ENCODE measurements at places on chromosomes 3 and 15.
A peak's percentile ranks its signal among the peaks of the same experiment; 100 is the strongest.

- peak; percentile 66 for DNase-seq
Measured at GRCh38 chr3:177777699-177778098, 580.4 kb upstream of the TBL1XR1 start.

- DNase-seq, result no peak
Measured at GRCh38 chr15:42107473-42107872, 13.1 kb upstream of the PLA2G4D start.

- peak; percentile 34 for DNase-seq
Measured at GRCh38 chr3:8625991-8626390, 18.6 kb downstream of the SSUH2 start.

GRCh38 chr15:100595964-100596363 is 6.0 kb downstream of the LINS1 start:
- no peak for DNase-seq

DNA sequence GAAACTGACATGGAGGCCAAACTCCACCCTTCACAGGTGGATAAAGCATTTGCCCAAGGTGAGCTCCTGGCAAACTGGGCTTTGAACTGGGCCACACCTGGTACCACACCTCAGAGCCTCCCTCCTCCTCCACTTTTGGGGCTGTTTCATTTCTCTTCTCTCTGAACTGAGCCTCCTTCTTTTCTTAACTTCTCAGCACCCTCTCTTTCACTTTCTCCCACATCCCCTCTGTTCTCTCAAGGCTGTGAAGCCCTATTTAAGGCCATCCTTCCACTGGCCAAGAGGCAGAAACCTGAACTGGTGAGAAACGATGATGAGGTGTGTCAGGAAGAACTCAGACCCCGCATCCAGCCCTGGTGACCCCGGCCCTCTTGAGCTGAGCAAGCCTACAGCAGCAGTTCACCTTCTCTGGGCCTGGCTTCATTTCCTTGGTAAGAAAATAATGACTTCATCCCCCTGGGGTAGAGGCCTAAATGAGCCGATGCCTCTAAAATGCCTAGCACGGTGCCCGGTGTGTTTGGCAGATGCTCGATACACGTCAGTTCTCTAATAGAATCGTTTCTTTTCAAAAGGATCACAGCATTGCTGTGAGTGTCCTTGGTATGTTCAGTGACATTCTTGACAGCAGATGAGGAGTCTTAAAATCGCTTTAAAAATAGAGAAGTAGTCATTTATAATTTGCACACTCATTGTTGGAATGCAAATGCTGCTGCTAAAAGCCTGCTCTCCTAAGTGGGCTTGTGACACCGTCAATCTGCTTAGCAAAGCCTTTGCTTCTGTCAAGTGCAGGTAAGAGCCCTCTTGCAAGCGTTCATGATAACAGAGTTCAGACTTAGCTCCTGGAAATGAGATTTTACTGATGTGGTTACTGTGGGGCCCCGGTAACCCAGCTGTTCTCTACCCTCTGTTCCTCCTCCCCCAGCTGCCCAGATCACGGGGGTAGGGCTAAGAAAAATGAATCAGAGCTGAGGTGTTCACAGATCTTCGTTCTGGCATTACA is 97.7 kb upstream of the ATP2B2 start:
- no peak for DNase-seq

DNA sequence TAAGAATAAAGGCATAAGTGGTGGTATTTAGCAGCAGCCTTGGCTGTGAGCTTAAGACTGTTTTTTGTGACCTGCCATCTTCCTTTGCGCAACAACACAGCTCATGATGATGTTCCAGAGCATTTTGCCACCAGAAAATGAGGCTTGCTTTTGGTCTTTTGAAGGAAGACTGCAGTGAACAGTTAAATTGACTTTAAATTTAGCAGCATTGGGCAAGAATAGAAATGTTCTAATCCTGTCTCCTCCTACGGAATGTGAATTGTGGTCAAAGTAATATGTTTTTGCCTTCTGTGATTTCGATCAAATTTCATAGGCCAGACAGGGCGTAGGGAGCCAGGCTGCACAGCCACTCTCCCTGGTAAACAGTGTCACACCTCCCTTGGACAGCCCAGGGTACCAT is 460.7 kb upstream of the RASGRP1 start:
- no peak for DNase-seq

- peak; percentile 54 for DNase-seq
Measured at GRCh38 chr3:128133273-128133883, 9.8 kb upstream of the RUVBL1 start.

GRCh38 chr3:13292375-13292774 is 127.7 kb downstream of the NUP210 start:
- no peak for DNase-seq

DNA sequence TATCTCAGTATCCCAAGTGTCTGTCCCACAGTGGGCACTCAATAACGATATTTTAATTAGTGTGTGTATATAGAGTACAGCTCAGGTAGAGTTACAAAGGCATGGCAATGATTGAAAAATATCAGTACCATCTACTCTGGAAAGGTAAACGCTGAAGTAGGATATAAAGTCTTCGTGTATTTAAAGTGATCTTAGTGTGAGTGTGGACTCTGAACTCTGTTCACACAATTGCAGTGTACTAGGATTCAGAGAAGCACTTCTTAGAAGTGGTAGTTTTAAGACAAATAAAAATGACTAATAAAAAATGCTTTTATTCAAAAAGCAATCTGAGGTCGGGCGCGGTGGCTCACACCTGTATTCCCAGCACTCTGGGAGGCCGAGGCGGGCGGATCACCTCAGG is 62.9 kb upstream of the RAP2B start:
- DNase-seq, result no peak

DNA sequence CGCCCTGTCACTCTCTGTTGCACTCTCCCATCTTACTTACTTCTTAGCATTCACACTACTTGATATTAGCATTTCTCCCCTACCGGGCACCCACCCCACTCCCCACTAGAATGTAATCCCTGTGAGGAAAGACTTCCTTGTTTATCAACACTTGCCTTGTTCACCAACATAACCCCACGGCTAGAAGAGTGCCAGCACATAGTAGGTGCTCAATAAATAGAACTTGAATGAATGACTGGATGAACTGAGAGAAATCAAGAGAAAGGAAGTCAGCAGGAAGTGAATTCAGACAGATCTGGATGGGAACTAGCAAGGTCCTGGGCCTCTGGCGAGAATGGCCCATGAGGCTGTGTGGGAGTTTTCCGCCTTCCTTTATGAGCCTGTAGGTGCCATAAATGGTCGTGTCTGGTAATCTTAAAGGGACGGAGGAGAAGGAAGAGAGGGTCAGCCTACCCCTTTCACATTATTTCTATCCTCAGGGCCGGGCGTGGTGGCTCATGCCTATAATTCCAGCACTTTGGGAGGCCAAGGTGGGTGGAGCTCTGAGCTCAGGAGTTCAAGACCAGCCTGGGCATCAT is 42.4 kb upstream of the HERC1 start:
- DNase-seq, result no peak

DNA sequence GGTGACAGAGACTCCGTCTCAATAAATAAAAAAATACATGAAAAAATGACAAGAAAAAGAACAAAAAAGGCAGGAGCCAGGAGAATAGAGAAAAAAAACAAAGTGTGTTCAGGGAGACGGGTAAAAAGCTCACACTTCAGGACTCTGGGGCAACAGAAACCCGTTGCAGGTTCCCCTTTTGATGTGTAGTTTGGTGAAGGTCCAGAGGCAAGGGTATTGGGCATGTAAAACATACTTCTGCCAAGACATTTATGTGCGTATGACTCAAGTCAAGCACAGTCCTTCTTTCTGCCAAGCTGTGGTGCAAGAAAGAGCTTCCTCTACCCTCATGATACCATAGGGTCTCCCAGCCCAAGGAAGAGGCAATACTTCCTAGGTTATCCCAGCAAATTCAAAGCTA is 33.4 kb upstream of the STRIT1 start:
- DNase-seq, result no peak

GRCh38 chr3:10939556-10939955 is 53.0 kb upstream of the SLC6A1 start:
- DNase-seq, result no peak

- DNase-seq, result no peak
Measured at GRCh38 chr15:78360958-78361718, 21.0 kb downstream of the CRABP1 start.

GRCh38 chr15:48244921-48245320 is 38.8 kb downstream of the SLC12A1 start:
- DNase-seq, result peak; percentile 43

DNA sequence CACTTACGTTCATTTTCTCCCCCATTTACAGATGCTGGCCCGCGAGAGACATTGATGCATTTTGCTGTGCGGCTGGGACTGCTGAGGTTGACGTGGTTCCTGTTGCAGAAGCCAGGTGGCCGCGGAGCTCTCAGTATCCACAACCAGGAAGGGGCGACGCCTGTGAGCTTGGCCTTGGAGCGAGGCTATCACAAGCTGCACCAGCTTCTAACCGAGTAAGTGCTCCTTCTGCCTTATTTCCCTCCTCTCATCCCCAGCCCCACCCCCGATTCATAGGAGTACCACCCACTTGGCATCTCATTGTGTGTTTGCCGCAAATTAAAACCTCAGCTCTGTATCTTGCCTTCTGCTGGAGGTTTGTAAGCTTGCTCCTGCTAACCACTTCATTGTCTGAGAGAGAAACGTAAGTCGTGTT is 163.3 kb downstream of the AKAP13 start:
- no peak for DNase-seq

- DNase-seq, result no peak
Measured at GRCh38 chr3:152384412-152384811, 115.7 kb downstream of the MBNL1 start.

GRCh38 chr15:57218826-57219576 is 157.3 kb upstream of the CGNL1 start:
- DNase-seq, result peak; percentile 10

DNA sequence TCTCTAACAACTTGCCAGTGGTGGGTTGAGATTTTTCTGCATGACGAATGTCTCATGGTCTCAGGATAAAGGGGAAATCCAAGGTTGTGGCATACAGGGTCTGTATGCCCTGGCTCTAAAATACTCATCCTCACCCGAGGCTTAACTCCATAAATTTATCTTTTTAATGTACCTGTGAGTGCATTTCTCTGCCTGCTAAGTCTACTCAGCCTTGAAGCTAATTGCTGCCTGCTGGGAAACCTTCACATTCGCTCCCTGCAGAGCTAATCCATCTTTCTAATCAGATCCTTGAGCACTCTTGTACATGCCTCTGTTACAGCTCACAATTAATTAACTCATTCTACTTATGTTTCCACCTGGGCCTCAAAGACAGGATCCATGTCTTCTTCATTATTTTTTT is 93.8 kb downstream of the CMSS1 start:
- no peak for DNase-seq

- no peak for DNase-seq
Measured at GRCh38 chr15:78263351-78263781, 996 bp upstream of the DNAJA4 start.

GRCh38 chr3:37337481-37337880 is 163.1 kb upstream of the LRRFIP2 start:
- no peak for DNase-seq

GRCh38 chr3:115930922-115931321 is 307.6 kb downstream of the GAP43 start:
- DNase-seq, result no peak

GRCh38 chr15:40328751-40329150 is 5.3 kb downstream of the INAFM2 start:
- no peak for DNase-seq

GRCh38 chr3:67001086-67001861 is 3.2 kb downstream of the KBTBD8 start:
- no peak for DNase-seq

DNA sequence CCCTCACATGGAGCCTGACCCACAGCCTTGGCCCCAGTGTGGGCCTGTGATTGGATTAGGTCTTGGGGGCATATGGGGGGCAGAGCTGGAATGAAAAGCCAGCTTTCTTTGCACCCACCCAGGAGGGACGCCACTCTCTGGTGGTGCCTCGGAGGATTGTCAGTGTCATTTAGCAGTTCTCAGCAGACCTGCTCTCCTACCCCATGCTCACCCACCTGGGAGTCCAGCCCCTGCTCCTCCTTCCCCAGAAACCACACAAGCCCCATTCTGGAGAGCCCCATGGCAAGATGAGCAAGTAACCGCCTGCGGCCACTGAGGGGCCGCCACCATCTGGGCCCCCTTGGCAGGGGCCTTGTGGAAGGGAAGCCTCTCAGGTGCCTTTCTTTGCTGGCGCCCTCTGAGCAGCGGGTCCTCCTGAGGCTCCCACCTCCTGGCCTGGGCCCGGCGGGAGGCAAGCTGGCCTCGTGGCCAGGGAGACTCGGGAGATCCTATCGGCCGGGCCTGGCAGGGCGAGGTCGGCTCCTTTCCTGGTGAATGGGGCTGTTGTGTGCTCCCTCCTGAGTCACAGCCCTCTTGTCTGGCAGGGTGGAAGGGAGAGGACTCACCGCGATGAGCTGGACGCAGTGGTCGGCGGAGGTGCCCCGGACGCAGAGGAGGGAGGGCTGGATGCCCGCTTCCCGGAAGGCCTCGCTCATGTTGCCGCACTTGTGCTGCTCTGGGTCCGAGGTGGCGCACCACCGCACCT is 2.3 kb downstream of the MELTF start:
- peak; percentile 94 for DNase-seq

GRCh38 chr3:173893066-173893465 is 495.5 kb downstream of the NLGN1 start:
- DNase-seq, result peak; percentile 82

DNA sequence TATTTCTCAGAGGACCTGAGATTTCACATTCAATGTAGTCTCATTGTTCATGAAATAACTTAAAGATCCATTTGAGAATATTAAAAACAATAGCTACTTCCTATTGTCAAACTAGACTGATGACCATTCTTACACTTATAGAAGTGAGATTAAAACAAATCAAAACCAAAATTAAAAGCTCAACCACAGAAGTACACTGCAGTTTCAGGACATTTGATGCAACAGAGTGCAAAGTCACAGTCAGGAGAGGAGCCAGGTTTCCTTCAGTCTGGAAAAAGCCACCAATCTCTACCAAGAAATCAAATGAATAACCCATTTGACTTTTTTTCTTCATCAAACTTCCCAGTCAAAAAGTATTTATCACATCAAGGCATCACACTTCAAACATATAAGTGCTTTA is 5.5 kb downstream of the CCPG1 start:
- no peak for DNase-seq

GRCh38 chr15:90414408-90415028 is 26.5 kb downstream of the IQGAP1 start:
- peak; percentile 83 for DNase-seq

DNA sequence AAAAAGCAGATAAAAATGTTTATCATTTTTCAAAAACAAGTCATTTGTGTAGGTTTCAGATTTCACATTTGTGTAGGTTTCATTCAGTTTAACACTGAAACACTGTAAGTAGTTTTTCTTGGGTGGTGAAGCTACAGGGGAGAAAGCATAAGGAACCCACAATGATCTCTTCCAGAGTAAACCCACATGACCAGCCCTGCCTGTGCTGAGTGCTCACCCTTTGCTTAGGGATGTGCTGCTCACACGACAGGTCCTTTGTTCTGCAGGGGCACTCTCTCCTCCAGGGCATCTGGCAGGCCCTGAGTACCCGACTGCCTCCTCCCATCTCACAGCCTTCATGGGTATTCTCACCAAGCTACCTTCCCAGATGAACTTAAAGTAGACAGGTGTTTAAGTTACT is 28.9 kb downstream of the ZXDC start:
- no peak for DNase-seq

Measured in HT1080 (cell line).